ENCODE measurements at places on chromosomes 2 and 18.

GRCh38 chr2:234411793-234412192, 85.1 kb downstream of the ARL4C start:
- no peak for DNase-seq

- DNase-seq = no peak
These were observed 5.5 kb upstream of the SRD5A2 start for GRCh38 chr2:31586230-31586629.

DNA sequence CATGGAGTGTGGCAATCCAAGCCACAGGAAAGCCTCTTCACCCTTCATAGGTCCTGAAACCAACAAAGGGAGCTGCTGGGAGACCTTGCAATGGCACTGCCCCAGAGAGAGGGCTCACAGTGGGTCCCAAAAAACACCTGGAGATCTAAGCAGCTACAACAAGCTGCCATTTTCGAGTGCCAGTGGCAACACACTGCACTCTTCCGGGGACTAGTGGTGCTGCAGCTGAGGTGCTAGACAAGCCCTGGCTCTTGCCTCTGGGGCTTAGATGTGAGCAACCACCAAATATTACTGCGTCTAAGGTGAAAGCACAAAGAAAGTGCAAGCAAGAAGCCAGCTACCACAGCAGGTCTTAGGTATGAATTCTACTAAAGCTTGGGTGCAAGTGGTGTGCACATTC, 192.9 kb downstream of the NOL4 start:
- DNase-seq = no peak

DNA sequence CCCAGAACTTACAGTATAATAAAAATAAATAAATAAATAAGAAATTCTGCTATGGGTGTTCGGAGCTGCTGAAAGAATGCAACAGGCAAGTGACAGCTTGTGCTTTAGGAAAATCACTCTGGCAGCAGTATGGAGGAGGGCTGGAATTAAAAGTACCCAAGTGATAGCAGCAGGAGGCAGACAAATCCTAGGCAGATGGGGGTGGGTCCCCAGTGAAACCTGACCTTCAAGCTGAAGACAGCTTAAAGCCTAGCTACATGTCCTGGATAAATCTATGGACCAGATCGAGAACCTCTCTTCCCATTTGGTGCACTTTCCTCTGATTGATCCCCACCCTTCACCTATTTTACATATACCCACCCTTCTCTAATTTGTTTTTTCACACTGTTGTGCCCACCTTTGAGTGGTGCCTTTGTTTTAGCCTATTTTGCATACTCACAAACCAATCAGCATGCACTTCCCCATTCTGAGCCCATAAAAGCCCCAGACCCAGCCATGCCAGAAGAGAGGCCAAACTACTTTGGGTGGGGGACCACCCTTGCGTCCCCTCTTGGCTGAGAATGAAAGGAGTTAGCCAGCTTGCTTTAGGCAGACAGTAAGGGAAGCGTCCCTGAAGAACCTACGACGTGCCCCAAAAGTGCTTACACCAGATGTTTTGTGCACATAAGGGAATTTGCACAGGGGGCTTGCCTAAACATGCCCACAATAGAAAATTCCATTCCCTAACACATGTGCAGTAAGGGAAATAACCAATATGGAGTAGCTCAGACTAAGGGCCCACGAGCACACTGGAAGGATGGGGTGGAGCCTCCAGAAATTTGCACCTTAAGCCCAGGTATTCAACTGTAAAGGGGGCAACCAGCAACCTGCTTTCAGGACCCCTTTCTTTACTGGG, 3.0 kb downstream of the METTL8 start:
- DNase-seq = no peak

- DNase-seq = no peak
These were observed 163.4 kb upstream of the SH3BP4 start for GRCh38 chr2:234788381-234788780.

GRCh38 chr18:54750350-54750749, 77.9 kb upstream of the RAB27B start:
- no peak for DNase-seq

DNA sequence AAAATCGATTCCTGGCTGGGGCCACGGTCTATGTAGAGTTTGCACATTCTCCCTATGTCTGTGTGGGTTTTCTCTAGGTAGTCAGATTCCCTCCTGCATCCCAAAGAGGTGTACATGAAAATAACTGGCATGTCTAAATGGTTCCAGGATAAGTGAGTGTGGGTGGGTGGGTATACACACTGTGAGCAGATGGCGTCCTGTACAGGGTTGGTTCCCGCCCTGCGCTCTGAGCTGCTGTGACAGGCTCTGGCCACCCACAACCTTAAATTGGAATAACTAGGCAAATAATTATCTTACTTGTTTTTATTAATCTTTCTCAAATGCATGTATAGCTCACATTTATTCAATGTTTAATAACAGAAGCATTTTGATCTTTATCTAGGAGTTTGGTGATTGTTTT, 16.3 kb downstream of the THOC1 start:
- no peak for DNase-seq

DNA sequence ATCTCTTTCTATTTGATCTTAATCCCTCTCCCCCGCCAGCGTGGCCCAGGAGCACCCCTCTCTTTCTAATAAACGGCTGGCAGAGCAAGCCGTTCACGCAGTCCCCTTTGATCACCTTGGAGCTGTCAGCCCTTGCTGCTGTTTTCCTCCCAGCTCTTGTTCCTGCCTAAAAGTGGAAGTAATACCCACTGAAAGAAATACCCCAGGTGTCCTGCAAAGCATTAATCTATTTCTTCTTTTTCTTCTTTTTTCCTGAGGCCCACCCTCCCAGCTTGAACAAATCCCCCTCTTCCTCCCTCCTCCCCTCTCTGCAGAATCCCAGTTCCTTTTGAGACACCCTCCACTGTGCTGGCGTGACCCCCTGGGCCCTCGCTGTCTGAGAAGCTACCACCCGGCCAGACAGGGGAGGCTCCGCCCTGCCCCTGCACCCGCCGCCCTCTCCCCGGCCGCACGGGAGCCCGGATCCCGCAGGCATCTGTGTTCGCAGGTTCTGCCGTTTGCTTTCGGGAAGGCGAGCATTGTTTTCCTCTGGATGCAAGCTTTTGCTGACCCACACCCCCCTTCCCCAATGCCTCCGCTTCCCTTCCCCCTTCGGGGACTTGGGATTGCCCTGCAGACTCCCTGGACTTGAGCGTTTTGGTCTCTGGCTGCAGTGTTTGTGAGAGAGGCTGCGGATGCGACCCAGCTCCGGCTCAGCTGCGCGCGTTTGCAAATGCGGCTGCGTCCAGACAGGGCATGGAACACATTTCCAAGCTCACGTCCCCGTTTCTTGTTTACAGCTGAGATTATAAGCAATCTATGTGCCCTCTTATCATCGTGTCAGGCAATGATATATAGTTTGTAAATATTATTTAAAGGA, 631.5 kb downstream of the NYAP2 start:
- no peak for DNase-seq

DNA sequence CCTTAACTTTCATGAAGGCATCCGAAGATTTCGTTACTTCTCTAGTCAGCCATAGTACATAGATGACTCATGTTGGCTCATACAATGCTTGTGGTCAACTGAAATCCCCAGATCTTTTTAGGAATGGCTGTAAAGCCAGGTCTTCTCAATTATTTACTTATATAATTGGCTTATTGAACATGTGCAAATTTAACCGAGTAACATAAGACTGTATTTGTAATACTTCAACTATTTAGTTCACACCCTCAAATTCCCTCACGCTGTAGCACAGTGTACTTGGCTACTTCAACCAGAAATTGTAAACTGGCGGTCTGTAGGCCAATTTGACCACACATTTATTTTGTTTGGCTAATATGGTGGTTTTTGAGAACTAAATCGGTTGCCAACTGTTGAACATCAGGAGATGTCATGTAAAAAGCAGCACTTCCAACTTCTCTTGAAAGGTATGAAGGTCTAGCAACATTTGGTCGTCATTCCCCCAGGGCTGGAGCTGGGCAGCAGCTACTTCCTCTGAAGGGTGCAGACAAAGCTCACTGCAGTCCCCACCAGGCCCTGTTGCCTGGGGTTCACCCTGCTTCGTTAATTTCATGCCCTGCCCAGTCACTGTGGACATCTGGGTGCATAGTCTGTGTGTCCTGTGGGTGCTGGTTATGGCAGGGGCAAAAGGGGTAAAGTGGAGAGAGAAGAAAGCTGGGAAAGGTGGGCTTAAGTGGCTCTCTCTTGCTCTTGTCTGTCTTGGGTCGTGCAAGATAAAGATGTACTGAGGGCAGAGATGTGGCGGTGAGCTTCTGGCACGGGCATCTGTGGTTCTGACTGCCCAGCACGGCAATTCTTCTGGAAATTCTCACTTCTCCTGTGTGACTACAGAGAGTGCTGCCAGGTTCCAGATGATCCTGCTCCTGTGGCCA, 3.2 kb upstream of the SH3RF3 start:
- no peak for DNase-seq

- peak; percentile 83 for DNase-seq
These were observed 30.5 kb upstream of the VPS54 start for GRCh38 chr2:64049633-64050220.

DNA sequence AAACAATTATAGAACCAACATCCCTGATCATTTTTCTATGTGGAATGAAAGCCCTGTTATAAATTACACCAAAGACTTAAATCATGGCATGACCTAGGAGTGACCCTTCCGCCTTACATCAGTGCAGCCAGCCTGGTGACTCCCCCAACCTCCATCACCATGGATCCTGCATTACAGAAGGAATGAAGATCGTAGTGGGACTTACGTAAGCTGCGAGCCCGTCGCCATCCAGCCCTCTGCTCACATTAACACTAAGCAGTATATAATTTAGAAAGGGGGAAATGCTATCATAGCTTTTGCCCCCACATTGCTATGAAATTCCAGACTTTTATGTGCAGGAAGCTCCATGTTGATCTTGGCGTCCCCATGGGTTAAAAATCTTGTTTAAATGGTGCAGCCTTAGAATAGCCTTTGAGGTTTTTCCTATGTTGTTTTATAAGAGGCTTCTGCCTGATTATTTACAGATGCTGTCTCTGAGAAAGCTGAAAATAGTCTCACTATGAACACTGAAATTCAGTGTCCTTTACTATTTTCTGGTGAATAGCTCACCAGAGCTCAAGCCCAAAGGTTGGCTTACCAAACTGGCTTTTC, 76.3 kb downstream of the COLEC12 start:
- DNase-seq = no peak

DNA sequence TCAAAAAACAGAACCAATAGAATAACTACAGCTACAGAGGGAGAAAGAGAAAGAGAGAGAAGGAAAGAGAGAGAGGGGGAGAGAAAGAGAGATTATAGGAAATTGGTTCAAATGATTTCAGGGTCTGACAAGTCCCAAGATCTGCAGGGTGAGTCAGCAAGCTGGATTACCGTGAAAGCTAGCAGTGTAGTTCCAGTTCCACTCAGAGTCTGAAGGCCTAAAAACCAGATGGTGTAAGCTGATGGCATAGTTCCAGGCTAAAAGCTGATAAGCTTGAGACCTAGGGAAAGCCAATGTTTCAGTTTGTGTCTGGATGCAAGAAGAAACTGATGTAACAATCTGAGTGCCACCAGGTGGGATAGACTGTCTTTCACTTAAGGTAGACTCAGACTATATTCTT, 397.7 kb downstream of the TRIB2 start:
- no peak for DNase-seq

GRCh38 chr2:18546567-18546966, 13.9 kb downstream of the RDH14 start:
- no peak for DNase-seq

DNA sequence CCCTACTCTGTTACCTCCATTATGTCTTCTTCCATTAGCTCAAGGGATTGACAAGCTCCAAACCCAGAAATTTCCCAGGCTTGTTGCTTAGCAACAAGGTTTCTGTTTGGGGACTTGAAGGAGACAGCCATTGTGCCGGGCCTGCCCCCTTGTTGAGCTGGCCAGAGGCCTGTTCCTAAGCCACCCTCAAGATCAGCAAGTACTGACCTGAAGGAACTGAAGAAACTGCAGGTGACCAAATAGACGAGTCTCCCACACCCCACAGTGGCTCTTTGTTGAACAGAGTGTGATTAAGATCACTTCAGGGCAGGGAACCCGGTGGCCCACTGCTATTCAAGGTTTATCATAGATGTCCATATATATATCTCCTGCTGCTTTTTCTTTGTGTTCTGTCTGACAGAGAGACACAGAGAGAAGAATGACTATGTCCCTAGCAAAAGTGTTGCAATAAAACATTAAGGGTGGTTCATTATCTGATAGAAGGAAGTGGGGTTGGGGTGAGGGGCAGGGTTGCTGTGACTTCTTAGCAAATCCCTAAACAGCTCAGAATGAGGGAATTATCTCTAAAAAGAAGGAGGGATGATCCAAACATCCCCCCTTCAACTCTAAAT, 69.2 kb downstream of the RNF144A start:
- DNase-seq = no peak

DNA sequence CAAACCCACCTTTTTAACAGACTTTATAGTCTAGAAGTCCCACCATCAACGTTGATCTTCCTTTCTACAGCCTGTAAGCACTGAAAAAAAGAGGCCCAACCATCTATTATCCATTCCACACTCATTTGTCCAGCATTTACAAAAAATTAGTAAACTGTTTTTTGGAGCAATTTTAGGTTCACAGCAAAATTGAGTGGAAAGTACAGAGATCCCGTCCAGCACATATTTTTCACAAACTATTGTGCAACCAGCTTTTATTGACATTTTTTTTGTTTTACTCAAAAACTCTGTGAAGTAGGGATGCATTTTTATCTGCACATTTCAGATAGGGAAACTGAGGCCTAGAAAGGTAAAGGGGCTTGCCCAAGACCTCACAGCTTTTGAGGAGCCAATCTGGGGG, 68.6 kb downstream of the TNP1 start:
- DNase-seq = no peak

DNA sequence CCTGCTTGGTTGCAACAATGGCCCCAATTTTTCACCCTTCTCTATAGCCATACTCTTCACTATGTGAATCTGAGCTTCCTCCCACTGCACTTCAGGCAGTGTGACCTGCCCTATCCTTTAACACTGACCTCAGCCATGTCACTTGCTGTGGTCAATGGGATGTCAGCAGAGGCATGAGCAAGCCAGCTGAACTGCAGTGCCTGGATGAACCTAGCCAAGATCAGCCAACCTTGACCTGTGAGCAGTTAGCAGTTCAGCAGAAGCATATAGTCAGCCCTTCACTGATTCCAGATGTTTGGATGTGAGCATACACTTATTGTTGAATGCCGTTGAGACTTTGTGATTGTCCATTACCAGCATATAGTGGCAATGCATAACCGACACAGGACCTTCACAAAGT, 63.4 kb upstream of the BOD1L2 start:
- DNase-seq = no peak

- DNase-seq = no peak
These were observed 26.1 kb downstream of the MPHOSPH10 start for GRCh38 chr2:71156573-71156972.

- DNase-seq = peak; percentile 21
These were observed 11.1 kb downstream of the NR4A2 start for GRCh38 chr2:156321243-156321904.
